GM19239 (cell line): ENCODE measurements at places on chromosomes 13 and 19.

DNA sequence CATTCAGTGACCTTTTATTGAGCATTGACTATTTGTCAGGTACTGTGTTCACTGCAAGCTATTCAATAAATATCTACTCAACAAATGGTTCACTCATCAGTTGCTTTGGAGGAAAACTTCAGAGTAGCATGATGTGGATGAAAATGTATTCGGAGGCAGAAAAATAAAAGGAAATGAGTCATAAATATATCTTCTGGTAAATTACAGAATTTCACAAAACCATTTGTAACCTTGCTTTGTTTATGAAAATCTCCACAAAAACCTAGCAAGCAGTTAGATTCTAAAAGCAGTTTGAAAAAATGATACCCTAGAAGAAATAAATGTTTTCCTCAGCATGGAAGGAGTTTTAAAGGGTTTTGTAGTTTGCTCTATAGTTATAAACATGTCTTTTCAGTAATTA is 399.6 kb downstream of the LMO7 start:
- DNase-seq = no peak

GRCh38 chr19:52936954-52937325 is 13.7 kb upstream of the ZNF888 start:
- DNase-seq = no peak

DNA sequence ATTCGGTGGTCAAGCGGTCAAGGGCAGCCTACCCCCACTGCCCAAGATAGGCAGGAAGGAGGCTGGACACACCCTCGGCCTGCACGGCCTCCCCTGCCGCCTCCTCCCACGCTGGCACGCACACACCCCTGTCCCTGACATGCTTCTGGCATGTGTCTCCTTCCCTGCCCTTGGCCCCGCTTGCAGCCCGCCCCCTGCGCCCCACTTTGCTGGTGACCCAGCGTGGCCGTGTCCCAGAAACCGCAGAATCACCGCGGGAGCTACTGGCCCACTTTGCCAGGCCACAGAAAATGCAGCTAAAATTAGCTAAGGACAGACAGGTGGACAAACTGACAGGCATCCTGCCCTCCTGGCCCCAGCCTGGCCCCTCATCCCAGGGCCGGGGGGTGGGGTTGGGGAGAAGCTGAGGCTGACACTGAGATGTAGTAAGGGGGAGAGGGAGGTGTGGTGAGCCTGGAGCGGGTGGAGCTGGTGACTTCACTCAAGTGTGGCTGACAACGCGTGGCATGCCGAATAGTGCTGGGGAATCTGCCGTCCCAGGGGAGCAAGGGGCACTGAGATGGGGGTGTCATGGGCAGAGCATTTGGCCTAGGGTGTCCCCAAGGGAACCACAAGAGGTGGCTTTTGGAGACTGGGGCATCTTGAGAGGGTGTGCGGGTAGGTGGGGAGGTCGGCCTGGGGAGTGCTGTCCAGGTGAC is 2.4 kb downstream of the SHANK1 start:
- no peak for DNase-seq

DNA sequence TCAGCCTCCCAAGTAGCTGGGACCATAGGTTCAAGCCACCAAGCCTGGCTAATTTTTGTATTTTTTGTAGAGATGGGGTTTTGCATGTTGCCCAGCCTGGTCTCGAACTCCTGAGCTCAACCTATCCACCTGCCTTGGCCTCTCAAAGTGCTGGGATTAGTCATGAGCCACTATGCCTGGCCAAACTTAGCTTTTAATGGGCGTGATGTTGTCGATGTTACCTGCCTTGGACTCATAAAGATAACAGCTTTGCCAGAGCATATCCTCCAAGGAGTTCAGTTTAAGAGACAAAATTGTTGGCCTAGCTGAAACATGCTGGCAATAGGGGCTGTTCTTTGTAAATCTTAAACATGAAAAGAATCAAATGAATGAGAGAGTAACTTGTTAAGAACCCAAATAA is 13.1 kb downstream of the POLR1D start:
- DNase-seq = no peak

DNA sequence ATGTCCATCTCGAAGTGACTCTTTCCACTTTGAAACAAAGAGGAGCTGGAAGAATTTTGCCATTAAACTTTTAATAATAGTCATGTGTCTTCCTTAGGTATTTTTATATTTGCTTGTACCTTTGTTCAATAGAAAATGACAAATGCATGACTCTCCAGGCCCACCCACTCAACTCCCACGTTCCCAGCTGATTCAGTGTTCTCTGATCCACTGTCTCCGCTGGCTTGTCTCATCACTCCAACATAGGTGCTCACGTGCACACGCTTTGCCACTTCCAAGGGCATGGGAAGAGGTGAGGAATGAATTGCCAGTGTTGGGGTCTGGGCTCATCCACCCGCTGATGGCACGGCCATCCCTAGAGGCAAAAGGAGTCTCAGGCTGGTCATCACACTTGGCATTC is 24.5 kb downstream of the RASL11A start:
- no peak for DNase-seq

GRCh38 chr13:93286047-93286446 is 59.4 kb downstream of the GPC6 start:
- DNase-seq = no peak

- DNase-seq = no peak
These were observed 121.6 kb downstream of the CYSLTR2 start for GRCh38 chr13:48775285-48775684.

- no peak for DNase-seq
These were observed 1308.4 kb downstream of the SLITRK5 start for GRCh38 chr13:88979465-88980175.

GRCh38 chr19:1069009-1069779 is 2.2 kb downstream of the ARHGAP45 start:
- DNase-seq = peak; percentile 88

GRCh38 chr13:66845393-66845792 is 384.7 kb downstream of the PCDH9 start:
- no peak for DNase-seq

GRCh38 chr19:8561075-8561764 is 16.0 kb downstream of the MYO1F start:
- DNase-seq = no peak

DNA sequence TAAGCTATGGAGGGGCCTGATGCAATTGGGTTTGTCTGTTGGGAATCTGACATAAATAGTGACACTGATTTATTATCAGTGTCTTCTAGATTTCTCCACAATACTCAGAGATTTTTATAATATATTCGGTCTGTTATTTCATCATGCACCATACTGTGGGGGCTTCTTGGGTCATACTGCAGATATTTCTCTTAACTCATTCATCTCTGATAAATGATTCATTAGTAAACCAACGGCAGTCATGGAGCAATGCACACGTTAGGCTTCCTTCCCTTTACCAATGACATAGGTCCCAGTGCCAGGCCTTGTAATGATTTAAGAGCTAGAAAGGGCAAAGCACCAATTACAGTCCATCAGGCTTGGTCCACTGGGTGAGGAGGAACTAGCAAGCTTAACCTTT is 53.6 kb downstream of the FAM216B start:
- no peak for DNase-seq

GRCh38 chr13:19382111-19382510 is 179.2 kb downstream of the TPTE2 start:
- DNase-seq = no peak

- DNase-seq = no peak
These were observed 17.2 kb downstream of the PKN1 start for GRCh38 chr19:14450168-14450874.

DNA sequence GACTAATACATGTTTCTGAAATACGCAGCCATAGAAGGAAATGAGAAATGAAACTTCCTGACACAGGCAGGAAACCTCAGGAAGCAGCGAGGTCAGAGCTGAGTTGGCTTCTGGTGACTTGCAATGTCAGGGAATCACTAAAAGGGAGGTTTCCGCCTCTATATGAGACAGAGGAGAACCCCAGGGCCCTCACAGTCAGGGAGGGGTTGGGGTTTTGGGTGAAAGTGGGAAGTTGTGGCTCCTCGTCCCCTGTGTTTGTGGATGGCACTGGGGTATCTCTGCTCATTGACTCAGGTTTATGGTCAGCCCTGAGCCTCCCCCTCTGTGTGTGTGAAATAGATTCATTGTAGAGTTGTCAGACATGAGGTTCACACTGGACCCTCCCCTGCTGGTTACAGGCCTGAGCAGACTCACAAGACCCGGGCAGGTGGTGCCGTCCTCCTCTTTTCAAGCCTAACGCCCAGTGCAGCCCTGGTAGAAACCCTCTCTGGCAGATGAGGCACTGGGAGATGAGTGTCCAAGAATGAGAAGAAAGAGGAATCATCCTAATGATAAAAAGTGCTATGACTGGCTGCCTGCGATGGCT is 5.5 kb upstream of the LILRA6 start:
- no peak for DNase-seq

DNA sequence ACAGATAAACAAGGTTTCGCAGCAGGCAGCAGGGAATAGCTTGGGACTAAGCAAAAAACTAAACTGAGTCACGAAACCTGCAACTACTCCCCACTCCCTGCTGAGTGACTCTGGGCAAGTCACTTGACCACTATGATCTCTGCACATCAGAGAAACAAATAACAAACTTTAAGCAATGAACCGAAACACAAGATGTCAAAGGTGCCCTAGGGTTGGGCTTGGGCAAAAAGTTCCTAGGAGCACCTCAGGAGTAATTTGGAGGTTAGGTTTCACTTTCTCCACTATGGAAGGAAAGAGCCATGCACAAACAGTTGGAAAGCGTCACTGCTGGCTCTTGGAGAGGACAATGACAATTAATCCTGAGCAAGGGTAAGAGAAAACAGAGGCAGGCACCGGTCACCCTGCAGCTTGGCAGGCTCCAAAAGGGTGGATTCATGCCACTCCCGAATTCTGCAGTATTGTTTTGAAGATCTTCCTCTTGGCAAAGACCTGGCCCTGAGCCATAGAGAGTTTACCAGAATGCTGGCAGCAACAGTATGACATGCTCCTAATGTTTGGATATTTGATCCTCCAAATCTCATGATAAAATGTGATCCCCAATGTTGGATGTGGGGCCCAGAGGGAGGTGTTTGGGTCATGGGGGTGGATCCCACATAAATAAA is 60.3 kb downstream of the CRYL1 start:
- no peak for DNase-seq
